ENCODE measurements at places on chromosomes 7 and 10.

DNA sequence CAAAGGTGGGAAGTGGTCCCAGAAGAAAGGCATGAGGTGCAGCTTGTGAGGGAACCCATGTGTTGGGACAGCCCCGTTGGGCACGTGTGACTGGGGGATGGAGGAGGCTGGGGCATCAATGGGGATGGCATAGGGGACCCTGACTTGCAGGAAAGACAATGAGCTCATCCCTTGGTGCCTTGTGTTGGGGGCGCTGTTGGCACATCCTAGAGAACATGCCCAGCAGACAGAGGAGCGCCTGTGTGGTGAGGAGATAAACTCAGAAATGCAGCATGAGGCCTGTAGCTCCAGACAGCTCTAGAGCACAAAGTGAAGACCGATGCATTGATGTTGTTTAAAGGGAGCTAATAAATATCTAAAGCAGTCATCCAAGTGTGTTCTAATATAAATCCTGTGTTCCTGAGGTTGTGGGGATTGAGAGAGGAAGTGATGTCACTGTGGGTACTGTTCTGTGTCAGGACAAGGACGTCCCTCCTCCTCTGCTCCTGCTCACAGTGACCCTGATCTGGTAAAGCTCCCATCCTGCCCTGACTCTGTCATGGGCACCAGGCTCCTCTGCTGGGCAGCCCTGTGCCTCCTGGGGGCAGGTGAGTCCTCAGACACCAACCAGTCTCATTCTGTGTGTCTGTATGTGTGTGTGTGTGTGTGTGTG, 126.1 kb upstream of the PRSS58 start:
- DNase-seq: no peak

DNA sequence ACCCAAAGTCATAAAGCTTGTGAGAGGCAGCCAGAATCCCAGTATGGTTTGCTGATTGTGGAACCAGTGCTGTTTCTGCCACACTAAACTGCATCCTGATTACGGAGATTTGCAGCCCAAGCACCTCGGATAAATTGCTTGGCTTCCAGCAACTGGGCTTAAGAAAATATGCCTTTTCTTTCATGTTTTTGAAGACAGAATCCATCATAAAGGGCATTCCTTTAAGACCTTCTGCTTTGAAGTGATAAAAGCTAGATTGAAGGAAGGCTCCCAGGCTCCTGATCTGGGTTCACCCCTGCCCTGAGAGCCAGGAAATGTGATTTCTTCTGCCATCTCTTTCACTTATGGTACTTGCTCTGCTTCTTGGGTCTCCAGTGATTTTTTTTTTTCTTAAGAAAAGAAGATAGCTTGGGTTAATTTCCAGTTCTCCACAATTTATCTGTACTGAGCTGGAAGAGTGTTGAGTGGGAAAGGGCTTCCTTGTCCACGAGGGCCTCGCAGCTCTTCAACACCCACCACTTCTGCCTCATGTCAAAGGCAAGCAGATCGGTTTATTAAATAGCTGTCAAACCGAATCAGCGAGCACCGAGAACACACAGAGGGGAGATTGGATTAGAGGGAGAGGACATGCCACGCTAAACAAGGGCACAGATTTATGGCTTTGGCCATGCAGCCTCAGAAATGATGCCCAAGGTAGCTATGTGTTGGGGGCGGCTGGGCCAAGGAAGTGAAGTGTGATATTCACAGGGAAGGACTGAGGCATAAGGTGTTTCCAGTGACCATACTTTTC, 94.9 kb upstream of the TBX20 start:
- DNase-seq: no peak

DNA sequence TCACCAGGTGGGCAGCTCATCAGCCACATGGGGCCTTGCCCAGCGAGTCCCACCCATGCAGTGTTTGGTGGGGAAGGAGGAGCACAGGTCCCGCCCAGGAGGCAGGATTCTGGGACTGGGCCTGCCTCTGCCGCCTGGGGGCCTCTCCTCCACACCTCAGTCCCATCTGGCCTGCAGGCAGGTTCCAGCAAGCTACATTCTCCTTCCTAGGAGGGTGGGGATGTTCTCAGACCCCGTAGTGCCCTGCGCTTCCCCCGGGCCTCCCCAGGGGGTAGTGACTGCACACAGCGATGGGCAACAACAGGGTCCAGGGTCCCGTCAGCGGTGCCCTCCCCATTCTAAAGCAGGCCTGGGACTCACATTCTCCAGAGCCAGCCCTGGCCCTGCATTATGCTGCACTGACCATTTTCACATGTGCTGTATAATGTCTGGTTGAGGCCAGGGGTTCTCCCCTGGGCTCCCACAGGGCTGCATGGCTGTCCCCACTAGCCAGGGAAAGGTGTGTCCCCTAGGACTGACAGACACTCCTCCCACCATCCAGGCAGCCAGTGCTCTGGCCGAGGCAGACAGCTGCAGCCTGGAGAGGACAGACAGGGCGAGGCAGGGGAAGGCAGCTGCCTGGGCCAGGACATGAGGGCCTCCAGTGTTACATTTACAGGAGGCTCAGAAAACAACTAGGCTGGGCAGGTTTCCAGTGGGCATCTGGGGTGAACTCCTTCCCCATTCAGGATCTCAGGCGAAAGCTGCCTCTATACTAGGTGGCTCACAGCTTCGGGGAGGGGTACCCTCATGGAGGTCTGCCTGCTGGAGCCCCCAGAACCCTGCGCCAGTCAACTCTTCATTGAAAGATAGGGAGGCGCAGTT, 9.3 kb downstream of the RASGEF1A start:
- DNase-seq: no peak

DNA sequence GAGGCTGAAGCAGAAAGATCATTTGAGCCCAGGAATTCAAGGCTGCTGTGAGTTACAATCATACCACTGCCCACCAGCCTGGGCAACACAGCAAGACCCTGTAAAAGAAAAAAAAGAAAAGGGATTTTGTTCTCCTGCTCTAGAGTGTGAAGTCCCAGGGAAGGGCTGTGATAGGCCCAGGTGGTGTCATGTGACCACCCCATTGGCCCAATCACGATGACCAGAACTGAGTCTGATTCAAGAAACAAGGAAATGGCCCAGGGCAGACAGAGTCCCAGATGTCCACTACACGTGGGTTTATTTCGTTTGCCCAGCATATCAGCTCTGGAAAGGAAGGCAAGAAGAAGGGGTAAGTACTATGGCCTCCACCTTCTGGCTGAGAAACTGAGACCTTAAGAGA, 81.3 kb upstream of the CUX1 start:
- no peak for DNase-seq

GRCh38 chr7:36570528-36571189, 153.6 kb downstream of the AOAH start:
- no peak for DNase-seq

DNA sequence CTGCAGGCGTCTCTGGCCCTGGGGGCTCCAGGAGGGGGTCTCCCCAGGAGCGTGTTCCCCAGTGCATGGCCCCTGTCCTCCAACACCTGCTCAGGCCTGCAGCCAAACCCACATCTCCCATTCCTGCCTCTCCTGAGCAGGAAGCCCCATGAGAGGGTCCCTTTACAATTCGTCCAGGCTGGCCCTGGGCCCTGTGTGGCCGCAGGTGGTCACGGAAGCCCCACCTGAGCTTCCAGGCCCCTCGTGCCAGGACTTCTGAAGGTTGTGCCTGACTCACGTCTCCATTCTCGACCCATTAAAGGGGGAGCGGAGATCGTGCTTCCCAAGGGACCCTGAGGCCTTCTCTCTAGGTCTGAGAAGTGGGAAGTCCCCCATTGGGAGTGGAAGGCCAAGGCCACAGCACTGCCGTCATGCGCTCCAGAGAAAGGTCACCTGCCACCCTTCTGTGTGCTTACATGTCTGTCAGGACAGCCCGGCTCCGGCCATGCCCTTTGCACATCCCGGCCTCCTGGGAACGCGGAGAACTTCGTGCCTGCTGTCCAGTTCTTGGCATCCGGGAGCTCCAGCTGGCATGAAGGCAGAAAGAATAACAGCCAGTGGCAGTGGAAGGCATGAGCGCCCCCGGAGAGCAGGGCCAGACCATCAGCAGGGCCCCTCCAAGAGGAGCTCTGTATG, 382.3 kb downstream of the DNAJB6 start:
- no peak for DNase-seq

DNA sequence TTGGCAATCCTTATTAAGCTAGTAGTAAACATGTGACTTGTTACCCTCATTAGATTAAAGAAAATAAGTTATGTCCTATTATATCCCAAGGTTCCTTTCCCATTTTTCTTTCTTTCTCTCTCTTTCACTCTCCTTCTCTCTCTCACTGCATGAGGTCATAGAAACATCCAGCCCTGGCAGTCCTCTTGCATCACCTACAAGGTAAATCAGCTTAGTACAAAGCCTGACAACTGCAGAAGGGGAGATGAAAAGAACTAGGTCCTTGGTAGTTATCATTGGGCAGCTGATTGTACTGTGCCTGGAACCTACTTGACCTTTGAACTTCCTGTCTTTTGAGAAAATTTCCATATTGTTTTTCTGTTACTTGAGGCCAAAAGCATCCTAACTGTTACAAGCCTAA, 307.9 kb upstream of the SP8 start:
- DNase-seq: no peak

DNA sequence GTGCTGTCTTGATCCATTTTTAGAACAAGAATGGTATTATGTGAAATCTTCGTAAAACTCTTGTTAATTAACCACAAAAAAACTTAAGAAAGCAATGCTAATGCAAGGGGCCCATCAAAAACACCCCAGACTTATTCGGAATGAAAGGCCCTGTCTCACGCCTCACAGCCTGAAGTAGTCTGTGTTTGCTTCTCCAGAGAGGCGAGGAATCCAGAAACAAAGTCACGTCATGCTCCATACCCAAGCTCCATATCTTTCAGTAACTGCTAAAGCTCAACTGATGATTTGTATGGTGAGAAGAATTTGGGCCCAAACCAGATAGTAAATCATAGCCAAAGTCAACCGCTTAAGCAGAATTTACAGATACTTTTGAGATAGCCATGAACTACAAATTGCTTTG, 155.4 kb downstream of the ATE1 start:
- DNase-seq: no peak

GRCh38 chr7:102843850-102844249, 69.0 kb upstream of the LRRC17 start:
- DNase-seq: no peak

GRCh38 chr10:97454330-97455036, 8.5 kb downstream of the ZDHHC16 start:
- DNase-seq: no peak

- no peak for DNase-seq
These were observed 236.0 kb downstream of the MAGI2 start for GRCh38 chr7:79217468-79217867.

DNA sequence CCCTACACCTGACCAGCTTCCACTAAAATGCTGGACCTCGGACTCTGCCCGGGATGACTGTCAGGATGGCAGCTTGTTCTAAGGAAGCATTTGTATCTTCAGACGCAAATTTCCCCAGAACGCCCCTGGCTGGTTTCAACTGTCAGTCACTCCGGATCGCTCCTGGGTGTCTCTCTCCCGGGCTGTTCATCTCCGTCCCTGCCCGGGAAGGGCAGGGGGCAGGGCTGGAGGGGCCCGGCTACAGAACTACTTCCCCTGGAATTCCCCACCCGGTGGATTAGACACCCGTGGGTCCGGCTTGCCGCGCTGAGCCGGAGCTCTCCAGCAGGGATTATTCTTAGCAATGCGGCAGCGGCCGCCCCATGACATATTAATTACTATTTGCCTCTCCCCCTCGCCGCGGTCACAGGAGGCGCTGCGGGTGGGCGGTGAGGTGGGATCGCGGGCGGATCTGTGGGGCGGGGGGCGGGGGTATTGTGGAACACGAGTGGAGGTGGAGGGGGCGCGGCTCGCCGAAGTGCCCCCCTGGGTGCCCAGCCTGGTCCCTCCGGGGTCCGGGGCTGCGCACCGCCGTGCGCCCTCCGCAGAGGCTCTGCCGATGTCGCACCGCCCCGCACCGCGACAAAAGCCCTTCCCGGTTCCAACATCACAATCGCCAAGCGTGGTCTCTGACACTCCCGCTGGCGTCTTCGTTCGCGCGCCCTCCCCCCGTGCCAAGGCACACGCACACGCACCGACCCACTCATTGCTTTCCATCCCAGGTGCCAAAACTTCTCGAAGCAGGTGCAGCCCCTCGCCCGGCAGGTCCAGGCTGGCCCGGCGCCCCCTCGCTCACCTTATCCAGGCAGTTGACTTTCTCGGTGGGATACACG, 276.1 kb upstream of the NEBL start:
- DNase-seq: peak; percentile 72

DNA sequence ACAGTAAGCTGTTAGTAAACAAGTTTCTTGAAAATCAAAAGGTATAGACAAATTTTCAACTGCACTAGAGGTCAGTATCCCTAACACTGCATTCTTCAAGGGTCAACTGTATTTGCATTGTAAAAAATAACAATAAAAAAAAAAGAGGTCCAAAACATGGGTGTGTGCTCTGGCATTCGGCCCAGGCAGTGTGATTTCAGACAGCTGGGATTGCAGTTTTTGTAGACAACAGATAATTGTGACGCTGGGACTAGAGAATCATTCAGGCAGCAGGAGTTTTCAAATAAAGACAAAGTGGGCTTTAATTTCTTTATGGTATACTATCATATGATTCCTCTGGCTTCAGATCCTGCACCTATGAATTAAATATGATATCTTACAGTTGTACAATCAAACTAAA, 543.2 kb upstream of the SEMA3D start:
- DNase-seq: no peak

- no peak for DNase-seq
These were observed 41.7 kb downstream of the CHCHD3 start for GRCh38 chr7:133040178-133040577.

DNA sequence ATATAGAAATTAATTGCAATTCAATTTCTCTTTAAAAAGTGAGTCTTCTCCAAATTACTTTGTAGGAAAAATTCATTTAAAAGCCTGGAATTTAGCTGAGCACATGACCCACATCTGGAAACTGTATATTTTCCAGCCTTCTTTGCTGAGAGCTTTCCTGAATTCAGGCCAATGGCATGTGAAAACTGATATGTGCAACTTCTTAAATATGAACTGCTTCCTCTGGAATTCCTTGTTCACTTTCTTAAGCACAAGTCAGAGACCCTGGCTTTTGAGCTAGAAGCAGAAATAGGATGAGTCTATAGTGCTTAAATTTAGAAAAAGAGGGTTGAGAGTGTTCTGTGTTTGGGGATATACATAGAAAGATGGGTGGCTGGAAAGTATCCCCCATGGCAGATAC, 365.1 kb upstream of the MTPN start:
- no peak for DNase-seq

- no peak for DNase-seq
These were observed 1257.8 kb upstream of the SORCS1 start for GRCh38 chr10:108422286-108422685.

DNA sequence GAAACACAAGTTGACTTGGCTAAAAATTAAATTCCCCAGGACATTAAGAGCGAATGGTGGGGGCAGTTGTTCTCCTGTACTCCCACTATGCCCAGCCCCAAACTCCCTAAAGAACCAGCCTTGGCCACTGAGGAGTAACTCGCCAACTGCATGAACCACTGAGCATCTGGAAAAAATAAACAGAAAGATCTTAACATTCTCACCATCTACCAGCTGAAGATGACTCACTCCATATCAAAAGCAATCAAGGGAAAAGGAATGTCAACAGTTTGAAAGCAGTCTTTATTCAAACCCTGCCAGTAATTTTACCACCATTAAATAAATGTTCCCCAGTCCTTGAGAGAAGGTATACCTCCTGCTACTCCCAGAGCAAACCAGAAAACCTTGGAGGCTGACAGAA, 45.4 kb downstream of the CTTNBP2 start:
- DNase-seq: no peak
